Common myeloid progenitor, CD34-positive (primary cell): ENCODE measurements at places on chromosomes 13 and 19.
A peak's percentile ranks its signal among the peaks of the same experiment; 100 is the strongest.

DNA sequence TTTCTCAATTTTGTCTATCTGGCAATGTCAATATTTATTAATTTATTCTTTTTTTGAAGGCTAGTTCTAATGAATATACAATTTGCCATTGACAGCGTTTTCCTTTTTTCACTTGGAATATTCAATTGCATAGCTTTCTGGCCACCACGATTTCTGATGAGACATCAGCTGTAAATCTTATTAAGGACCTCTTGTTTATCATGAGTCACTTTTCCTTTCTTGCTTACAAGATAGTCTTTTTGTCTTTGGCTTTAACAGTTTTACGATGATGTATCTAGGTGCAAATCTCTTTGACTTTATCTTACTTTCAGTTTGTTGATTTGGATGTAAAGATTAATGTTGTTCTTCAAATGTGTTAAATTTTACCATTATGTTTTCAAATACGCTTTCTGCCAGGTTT is 991.6 kb upstream of the SLC10A2 start:
- no peak for DNase-seq

GRCh38 chr19:39645800-39646411 is 9.8 kb upstream of the LGALS16 start:
- peak; percentile 4 for DNase-seq

DNA sequence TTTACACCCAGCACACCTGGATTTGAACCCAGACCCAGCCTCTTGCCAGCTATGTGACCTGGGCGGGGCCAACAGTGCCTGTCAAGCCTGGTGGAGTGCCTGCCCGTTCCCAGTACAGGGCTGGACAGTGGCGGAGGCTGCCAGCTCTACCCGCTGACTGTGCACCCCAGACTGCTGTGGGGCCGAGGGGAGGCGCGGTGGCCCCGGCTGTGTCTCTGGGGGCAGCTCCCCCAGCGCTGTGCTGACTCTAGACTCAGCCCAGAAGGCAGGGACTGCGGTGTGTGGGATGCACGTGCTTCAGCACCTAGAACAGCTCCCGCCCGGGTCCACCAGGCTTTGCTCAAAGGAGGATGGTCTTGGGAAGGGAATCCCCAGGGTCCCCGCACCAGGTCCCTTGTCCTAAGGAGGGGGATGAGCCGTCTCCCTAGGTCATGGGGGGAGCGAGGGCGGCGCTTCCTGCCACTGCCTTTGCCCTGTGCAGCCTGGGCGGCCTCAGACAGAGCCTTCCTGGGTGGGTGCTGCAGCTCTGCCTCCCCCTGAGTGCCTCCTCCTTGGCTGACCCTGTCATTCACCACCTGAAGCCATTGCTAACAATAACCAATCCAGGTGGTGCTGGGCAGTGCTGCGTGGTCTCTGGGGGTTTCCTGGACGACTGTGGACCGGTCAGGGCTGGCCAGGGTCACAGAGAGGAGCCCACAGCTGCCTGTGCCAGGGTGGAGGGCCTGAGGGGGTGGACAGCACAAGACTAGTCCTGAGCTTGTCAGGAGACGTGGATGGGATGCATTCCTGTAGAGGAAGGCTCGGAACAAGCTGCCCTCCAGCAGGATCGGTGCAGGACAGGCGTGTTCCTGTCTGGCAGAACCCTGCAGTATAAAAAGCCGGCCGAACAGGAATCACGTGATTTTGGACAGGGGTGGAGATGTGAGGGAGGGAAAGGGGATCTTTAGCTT is 18.6 kb downstream of the TMEM255B start:
- peak; percentile 59 for DNase-seq

DNA sequence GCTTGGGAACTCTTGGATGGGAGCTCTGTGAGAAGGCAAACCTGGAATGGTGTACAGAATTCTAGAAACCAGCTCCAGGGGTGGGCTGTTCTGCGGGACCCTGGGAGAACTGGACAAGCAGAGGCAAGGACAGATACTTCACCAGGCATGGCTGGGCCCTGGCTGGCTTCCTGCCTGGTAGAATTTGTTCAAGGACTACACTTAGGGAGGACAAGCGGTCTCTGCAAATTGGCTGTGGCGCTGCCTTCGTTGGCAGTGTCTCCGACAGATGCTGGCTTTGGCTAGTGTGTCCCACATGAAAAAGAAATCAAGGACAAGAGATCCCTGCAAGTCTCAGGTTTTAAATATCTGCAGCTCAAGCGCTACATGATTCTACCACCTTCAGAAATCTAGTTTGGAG is 12.4 kb downstream of the CEBPG start:
- no peak for DNase-seq

- DNase-seq: peak; percentile 55
These were observed 20.1 kb downstream of the ZNF763 start for GRCh38 chr19:11984986-11985385.

GRCh38 chr13:38566023-38566422 is 120.9 kb upstream of the FREM2 start:
- DNase-seq: no peak

DNA sequence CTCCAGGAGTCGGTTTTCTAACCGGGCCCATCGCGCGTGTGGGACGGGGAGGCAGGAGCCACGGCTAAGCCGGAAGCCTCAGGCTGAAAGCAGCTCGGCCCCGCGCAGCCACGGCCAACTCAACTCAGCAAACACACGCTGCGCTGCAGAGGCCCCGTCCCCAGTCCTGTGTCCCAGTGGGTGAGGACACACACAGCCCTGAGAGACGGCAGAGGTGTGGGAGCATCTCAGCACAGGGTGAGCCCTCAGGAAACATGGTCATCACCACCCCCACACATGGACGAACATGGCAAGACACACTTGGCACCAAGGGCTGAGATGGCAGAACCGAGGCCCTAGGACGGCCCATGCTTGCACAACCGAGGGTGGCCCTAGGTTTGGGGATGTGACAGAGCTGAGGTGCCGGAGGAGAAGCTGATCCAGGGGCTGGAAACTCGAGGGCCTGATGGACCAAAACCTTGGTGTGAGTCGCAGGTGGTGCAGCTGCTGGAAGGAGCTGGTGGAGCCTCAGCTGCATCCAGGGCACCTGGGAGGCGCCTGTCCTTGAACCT is 29.0 kb upstream of the C13orf46 start:
- no peak for DNase-seq

- DNase-seq: no peak
These were observed 3.8 kb downstream of the PLPP2 start for GRCh38 chr19:287381-287871.

GRCh38 chr19:17866964-17867486 is 4.7 kb upstream of the SLC5A5 start:
- no peak for DNase-seq

GRCh38 chr13:90686442-90686841 is 661.0 kb upstream of the MIR17HG start:
- DNase-seq: no peak

GRCh38 chr13:35225582-35225981 is 250.9 kb downstream of the MAB21L1 start:
- no peak for DNase-seq

- DNase-seq: peak; percentile 85
These were observed 2.3 kb downstream of the PEG3 start for GRCh38 chr19:56838024-56838908.

DNA sequence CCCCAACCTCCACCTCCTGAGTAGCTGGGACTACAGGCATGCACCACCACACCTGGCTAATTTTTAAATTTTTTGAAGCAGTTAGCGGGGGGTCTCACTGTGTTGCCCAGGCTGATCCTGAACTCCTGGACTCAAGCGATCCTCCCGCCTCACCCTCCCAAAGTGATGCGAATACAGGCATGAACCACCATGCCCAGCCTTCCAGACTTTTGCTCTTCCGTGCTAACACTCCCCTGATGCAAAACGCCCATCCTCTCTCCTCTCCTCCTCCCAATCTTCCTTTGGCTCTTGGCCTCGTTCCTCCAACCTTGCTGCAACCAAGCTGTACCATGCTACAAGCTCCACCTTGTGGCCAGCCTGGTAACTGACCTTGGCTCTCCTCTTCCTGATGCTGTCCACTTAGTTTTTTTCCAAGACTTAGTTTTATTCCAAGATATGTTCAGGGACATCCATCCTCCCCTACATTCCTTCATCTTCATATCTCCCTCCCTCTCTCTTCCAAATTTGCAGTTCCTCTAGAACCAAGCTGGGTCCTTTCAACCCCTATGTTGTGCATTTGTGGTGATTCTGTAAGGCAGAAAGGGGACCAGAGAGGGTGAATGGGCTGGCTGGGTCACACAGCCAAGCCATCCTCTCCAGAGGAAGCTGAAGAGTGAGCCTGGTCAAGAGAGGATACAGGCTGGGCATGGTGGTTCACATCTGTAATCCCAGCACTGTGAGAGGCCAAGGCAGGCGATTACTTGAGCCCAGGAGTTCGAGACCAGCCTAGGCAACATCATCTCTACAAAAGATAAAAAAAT is 32.8 kb downstream of the TINCR start:
- DNase-seq: peak; percentile 32

DNA sequence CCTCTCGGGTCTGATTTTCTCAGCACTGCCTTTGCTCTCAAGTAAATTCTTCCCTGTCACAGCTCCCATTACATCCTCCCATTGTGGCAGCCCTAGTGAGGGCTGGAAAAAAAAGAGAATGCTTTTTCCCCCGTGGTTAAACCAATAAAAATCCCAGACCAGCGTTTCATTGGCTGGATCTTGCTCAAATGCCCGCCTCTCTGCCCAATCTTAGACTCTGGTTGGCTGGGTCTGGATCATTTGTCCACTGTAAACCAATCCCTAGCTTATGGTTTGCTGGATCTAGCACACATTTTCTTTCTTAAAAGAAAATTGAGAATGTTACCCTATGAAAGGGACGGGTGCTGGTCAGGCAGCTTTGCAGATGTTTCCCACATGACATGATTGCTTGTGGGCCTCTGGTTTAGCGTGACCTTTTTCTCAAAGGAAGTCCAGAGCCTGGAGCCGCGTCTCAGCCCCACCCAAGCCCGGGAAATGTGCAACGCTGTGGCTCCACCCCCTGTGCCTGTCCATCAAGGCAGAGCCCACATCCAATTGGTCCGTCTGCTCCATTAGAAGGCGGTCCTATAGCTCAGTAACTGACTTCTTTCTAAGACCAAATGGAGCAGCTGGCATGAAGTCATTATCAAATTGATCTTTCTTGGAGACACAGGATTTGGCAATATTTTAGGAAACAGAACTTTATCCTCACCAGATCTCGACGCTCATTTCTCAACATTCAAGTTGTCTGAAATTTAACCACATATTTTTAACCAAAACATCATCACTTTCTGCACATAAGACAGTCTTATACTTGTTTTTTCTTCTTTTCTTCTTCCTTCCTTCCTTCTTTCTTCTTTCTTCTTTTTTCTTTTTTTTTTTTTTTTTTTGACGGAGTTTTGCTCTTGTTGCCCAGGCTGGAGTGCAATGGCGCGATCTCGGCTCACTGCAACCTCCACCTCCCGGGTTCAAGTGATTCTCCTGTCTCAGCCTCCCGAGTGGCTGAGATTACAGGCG is 2.6 kb upstream of the MCEMP1 start:
- no peak for DNase-seq

DNA sequence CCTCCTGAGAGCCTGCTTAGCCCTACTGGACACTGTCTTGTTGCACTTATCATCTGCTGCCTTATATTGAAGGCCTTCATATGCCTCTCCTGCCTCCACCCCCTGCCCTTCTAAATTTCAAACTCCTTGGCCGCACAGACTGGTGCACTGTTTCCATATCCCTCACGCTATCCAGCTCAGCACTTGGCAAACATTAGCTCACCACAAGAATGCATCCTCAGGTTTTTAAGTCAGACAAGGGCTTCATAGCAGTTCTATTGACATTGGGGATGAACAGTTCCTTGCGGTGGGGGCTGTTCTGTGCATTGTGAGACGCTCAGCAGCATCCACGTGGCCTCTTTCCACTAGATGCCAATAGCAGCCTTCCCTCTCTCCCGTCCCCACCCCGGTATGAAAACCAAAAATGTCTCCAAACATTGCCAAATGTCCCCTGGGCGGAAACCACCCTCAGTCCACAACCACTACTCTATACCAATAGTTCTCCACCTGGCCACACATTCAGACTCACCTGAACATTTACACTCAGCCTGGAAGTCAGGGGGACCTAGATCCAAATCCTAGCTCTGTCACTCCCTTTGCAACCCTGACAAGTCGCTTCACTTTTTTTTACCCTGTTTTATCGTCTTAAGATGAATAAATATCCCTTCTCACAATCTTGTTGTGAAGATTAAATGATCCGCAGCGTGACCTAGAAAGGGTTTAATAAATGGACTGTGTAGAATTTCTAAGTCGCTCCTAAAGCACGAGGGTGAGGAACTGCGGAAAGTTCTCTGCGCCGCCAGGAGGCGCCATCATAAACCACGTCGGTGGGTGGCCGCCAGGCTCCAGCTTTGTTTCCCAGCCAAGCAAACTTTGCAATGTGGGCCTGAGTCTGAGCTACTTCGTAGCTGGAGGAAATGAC is 3.6 kb upstream of the CEACAM3 start:
- DNase-seq: peak; percentile 84

DNA sequence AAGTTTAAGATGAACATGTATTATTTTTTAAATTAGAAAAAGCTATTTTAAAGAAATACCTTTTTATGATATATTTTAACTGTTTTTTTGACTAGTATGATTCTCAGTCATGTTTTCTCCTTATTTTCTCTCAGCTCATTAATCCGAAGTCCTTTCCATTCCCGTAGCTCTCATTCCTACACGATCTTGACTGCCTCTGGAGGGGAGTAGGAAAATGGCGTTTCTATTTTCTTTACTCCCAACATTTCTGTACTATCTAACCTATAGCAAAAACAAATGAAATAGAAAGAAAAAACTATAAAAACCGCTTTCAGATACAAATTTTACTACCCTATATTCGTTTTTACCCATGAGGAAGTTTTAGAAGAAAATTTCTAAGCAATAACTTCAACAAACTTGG is 343.8 kb downstream of the RBM26 start:
- no peak for DNase-seq

DNA sequence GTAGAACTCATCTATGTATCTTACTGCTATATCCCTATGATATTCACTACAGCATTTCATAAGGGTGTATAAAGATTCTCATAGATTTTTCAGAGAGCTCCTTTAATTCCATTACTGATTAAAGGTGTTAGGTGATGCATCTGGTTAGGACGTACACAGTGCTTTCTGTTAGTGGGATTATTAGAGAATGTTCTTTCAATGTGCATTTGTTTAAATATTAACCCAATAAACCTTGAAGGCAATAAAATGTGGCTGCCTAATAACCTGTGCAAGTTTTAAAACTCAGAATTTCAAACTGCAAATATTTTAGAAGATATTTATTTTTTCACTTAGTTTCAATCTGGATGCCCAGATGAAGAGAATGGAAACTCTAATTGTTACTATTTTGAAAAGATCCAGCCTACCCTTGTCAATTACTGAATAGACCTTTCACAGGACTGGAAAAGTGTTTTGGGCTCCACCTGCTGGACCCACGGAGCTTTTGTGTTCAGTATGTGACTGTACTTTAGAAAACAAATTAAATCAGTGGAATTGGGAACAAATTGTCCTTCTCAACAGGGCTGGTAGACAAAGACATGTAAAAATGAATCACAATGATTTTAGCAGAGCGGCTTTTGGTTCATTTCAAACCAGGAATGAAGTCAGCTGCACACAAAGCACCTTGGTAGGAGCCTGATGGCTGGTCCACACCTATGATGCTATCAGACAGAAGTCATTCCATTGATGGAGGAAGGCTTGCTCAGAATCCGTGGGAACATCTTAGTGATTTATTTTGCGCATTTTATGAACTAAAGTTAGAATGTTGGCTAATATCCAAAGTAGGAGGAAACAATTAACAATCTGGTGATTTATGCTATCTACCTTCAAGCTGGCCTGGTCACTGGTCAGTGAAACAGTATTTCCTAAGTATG is 89.4 kb upstream of the RAP2A start:
- peak; percentile 47 for DNase-seq

- no peak for DNase-seq
These were observed 390.8 kb downstream of the FOXO1 start for GRCh38 chr13:40275636-40276035.

- peak; percentile 61 for DNase-seq
These were observed 25.2 kb downstream of the IGFL1 start for GRCh38 chr19:46254776-46255175.

GRCh38 chr13:27375686-27376326 is 48.6 kb upstream of the GTF3A start:
- peak; percentile 66 for DNase-seq
